ENCODE measurements at places on chromosomes 2 and 18.

- no peak for DNase-seq
These were observed 9.2 kb downstream of the TMEM37 start for GRCh38 chr2:119440873-119441272.

GRCh38 chr2:157726946-157727345 is 98.3 kb upstream of the ACVR1C start:
- DNase-seq = no peak

- DNase-seq = no peak
These were observed 21.3 kb upstream of the CD28 start for GRCh38 chr2:203685081-203685621.

GRCh38 chr2:44273596-44273995 is 1.7 kb upstream of the SLC3A1 start:
- no peak for DNase-seq

- DNase-seq = no peak
These were observed 44.3 kb downstream of the NTSR2 start for GRCh38 chr2:11625671-11626070.

GRCh38 chr2:190819840-190820301 is 60.8 kb upstream of the GLS start:
- no peak for DNase-seq

DNA sequence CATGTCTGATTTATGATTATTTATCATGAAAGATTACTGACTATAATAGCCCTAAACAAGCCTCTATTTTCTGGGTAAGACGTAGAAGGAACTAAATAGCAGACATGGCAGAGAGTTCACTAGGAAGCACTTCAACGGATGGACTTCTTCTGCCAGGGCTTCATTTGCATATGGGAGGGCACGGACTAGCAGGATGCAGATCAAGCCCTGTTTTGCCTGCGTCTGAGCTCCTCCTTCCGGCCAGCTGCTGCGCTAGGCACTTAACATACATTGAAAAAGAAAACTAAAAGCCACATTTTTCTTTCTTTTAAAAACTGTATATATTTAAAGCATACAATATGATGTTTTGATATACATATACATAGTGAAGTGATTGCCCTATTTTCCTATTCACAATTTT is 340.0 kb upstream of the MEX3C start:
- DNase-seq = no peak

- no peak for DNase-seq
These were observed 34.7 kb downstream of the RALB start for GRCh38 chr2:120287183-120288015.

GRCh38 chr2:180474716-180475115 is 467.6 kb upstream of the CWC22 start:
- no peak for DNase-seq

DNA sequence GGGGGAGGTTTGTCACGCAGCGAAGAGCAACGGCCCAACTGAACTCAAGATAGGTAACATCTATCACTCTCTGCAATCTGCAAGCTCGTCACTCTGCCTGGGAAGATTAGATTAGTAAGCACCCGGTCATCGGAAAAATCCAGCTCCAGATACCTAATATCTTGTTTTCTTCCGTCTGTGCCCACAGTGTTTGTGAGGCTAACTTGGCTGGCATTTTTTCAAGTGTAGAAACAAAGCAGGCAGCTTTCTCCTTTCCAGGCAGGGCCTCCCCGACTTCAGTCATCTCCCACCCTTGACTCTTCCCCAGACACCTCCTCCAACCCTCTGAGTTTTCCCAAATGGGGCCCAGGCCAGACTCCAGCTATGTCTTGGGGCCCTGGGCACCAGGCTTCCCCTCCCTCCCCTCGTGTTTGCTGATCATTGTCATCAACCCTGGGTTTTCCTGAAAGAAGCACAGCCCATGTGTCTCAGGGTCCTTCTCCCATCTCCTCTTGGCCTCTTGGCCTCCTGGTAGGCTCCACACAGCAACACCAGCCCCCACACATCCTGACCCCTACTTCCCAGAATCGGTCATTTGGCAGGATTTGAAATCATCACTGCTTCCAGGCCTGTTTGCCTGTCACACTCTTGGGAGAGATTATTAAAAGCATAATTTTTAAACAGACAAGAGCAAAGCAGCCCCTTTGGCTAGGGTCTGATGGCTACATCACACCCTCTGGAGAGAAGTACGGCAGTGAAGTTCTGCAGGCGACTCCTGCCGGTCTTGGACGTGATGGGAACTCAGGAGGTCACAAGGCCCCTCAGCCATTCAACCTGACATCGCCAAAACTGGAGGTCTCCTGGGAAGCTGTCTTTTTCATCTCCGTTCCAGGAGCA is 144.9 kb upstream of the ID2 start:
- DNase-seq = no peak

GRCh38 chr2:76008001-76008702 is 297.4 kb upstream of the GCFC2 start:
- DNase-seq = no peak

- no peak for DNase-seq
These were observed 53.1 kb downstream of the PMS1 start for GRCh38 chr2:189837326-189837725.

DNA sequence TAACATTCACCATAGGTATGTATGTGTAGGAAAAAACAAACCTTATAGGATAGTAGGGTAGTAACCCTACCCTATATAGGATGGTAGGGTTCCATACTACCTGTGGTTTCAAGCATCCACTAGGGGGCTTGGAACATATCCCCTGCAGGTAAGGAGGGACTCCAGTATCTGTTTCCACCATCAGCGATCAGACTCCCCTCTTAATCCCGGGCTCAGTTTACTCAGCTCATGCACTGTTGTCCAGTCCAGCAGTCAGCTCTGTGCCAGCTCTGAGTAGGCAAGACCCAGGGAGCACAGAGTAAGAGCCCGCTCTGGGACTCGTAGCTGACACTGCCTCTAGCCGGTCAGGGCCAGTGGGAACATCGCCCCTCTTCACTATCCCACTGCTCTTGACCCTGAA is 61.7 kb downstream of the MEX3C start:
- no peak for DNase-seq

- no peak for DNase-seq
These were observed 54.5 kb upstream of the SPAG16 start for GRCh38 chr2:213229814-213230213.

GRCh38 chr2:2230433-2230817 is 100.7 kb downstream of the MYT1L start:
- DNase-seq = no peak

DNA sequence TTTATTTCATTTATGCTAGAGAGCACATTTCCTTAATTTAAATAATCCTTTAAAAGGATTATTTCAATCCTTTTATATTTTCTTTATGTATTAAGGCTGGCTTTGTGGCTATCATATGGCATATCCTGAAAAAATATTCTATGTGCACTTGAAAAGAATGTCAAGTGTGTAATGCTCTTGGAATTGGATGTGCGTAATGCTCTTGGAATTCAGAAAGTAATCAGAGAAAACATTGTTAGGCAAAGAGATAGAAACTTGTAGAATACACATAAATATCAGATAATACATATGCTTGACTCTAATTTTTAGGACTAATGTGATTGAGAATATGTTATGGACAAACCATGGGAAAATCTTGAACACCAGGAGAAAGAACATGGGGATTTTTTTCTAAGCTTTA is 197.5 kb upstream of the COL3A1 start:
- DNase-seq = no peak

- peak; percentile 73 for DNase-seq
These were observed 410 bp upstream of the TGIF1 start for GRCh38 chr18:3449512-3450011.

DNA sequence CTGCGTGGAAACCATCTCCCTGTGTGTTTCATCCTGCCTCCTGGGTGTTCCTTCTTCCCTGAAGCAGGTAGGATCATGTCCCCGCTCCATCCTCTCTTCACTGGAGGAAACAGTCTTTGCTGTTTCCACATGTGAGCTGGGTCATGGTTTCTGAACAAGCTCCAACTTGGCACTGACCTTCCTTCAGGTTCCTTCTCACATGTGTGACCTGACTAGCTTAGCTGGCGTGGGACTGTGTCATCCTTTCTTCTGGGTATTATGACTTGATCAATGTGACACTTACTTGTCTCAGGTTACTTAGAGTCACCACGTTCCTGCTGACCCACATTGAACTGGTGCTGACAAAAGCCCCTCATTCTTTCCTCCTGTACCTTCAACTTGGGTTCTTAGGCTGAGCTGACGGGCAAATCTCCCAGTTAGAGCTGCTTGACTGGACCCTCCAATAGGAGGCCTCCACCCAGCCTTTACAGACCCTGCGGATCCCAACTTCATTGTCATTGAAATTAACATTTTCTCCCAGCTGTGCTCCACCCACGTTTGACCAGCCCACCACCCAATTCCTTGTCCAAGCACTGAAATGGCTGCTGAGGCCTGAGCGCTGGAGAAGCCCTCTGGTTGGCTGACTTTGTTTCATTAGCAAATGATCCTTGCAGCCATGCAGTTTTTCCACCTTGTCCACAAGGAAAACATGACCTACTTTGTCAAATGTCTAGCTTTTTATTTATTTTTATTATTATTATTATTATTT is 128.1 kb downstream of the DDX1 start:
- no peak for DNase-seq

DNA sequence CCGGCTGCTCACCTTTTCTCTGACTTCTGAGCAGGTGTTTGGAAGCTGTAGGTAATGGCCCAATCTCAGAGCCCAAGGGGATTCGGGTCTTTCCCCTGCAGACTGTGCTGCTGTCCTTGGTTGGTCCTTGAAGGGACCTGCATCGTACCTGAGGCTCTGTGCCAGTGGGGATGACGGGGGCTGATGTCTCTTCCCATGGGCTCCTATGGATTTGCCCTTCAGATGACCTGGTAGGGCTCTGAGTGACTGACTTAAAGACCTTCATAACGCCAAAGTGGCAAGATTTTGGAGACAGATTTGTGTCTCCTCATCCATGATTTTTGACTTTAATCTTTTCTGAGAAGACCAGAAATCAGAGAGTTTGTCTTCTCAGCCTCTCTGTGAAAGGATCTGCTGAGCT is 166.1 kb downstream of the FAM210A start:
- no peak for DNase-seq

DNA sequence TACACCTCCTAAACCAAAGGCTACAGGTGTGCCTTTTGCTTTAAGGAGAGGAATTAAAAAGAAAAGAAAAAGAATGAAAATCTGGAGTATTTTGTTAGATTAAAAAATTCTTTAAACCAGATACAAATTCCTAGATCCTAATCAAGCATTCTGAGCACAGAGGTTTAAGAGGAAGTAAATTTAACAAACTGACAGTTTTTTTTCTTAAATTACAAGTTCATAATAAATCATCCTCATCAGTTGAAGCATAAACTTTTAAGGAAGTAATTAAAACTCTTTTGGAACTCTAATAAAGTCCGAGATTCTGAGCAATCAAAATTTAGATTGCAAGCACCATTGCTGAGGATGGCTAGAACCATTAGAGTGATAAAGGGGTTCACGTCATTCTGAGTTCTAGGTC is 75.1 kb downstream of the POLE4 start:
- DNase-seq = no peak

- no peak for DNase-seq
These were observed 91.9 kb upstream of the FOSL2 start for GRCh38 chr2:28300485-28301341.

DNA sequence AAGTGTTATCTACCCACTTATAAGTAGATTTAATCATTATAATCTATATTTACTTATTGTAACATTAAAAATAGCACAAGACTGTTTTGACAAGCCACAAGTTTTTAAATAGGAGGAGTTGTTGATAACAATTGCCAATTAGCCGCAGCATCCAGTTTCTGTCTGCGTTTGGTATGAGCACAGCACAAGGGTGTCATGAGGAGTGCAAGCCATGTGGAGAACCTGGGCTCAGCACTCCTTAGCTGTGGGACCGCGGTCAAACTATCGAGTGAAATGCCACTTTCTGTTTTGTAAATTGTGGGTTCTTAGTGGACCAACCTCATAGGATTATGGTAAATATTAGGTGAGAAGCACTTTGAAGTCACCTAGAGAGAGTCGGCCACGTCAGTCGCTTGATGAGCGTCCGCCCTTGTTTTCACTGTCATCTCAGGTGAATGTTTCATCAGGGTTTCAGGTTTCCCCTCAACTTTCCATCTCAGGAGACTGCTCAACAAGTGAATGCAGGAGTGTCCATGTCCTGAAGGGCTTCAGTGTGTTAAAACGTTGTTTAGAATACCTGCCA is 294.5 kb downstream of the ZNF407 start:
- no peak for DNase-seq

- DNase-seq = no peak
These were observed 330.9 kb downstream of the DCC start for GRCh38 chr18:52670896-52671295.

- no peak for DNase-seq
These were observed 47.4 kb downstream of the MGAT5 start for GRCh38 chr2:134301099-134301927.

Measured in activated naive CD8-positive, alpha-beta T cell treated with anti-CD3 and anti-CD28 coated beads, Interleukin-2, amount 10 ng/mL, durations not matched to agents 7 days and 5 days (primary cell).